ENCODE measurements at places on chromosomes 2 and 18. TPM values are rescaled to one million over a fixed set of nuclear protein-coding genes. Genes with fewer than 3 reads are reported as not detected.

The ASPRV1 gene
- total RNA-seq, result under 0.01 TPM

- DNase-seq, result peak; percentile 5
Observed at GRCh38 chr2:88199912-88200682, 30.0 kb downstream of the THNSL2 start.

DNA sequence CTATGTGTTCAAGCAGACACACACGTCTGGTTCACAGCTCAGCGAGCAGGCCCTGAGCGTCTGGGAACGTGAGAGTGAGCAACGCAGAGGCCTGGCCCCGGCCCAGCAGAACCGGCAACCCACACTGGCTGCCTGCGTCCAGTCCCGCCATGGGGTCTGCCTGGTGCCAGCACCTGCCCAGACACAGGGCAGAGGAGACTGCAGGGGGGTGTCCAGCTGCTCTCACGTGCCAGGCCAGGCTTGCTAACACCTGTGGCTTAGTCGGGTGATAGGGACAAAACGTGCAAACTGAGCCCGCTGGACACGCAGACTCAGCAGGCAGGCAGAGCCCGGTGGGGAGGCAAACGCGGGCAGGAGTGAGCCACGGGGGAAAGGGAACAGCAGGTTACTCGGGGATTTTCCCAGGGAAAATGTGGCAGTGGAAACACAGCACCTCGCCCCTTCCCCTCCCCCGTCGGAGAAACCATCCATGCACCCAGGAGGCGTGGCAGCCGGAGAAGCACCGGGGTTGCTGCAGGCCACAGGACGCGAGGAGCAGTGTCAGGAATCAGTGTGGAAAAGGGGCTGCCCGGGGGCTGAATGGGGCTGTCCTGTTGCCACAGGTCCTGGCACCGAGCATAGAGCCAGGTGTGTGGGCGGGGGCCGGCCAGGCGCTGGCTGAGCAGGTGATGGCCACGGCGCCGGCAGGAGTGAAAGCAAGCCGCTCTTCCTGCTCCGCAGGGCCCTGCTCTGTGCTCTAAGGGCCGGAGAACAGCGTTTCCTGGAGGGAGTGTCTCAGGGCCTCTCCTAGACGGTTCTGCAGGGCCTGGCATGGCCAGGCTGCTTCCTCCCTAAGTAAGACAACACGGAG is 154.7 kb downstream of the HDAC4 start:
- DNase-seq, result no peak

The CMPK2 gene
- total RNA-seq, result 0.65 TPM

GRCh38 chr2:11872247-11872947 is 126.0 kb downstream of the LPIN1 start:
- DNase-seq, result peak; percentile 93

DNA sequence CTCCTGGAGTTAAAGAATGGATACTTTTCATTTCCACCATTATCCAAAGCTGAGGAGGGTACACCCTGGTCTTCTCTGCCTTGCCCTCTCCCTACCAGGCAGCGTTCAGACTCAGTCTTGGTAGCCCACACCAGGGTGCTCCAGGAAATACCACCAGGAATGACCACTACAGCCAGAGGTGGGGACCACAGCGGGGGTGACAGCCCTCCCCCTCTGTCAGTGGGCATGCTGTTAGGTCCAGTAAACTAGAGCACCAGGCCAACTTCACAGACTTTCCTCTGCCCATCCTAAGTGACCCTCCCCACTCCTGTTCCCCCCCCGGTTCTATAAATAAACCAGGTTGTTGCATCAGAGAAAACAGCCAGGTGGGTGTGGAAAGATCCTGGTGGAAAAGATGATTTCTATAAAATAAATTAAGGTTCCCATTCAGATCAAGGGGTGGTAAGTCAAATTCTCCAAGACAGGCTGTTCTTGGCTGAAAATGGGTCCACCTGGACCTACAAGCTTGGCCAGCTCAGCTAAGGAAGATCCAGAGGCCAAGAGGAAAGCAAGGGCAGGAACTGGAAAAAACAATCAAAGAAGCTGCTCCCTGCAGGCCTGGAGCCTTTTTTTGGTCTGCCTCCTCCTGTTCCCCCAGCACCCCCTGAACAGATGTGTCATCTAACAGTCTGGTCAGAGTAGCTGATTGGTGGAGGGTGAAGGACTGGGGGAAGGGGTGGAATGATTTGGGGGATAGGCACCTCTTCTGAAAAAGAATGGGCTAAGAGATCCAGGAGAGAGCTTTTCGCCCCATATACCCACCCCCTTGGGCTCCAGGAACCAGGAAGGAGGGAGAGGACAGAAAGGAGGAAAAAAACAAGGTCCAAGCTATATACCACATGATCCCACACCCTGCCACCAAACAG is 2.3 kb downstream of the RAB11FIP5 start:
- peak; percentile 47 for DNase-seq

The KYNU gene
- total RNA-seq, result not detected

DNA sequence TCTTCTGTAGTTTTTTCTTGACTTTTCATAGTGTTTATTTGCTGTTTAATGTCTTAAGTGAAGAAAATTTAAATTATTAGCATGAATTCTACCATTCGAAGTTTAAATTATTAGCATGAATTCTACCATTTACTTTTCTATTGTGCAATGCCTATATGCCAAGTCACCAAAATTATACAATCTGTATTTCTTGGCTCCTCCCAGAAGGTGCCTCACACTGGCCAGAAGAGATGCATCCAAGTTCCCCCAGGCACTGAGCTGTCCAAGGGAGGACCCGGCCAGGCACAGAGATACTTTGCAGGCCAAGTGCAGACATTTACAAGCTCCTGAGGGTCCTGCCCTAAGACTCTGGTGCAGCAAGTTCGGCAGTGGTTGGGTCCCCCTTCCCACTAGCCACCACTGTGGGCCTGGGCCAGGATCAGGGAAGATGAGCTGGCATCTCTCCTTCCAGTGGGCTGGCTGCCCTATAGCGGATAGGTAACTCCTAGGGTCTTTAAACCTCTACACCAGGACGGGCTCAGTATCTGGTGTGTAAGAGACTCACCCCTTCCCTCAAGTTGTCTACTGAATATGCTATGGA is 31.3 kb downstream of the TMEM247 start:
- no peak for DNase-seq

GRCh38 chr2:168237741-168238140 is 9.7 kb downstream of the STK39 start:
- no peak for DNase-seq

DNA sequence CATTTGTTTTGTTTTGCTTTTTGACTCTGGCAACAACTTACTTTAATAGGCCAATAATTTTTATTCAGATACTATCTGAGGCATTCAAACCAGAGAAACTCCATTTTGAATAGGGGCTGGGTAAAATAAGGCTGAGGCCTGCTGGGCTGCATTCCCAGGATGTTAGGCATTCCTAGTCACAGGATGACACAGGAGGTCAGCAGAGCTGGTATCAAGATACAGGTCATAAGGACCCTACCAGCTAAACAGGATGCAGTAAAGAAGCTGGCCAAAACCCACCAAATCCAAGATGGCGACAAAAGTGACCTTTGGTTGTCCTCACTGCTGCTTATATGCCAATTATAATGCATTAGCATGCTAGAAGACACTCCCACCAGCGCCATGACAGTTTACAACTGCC is 102.2 kb upstream of the XPO1 start:
- no peak for DNase-seq

GRCh38 chr2:62287899-62288880 is 92.3 kb downstream of the B3GNT2 start:
- peak; percentile 63 for DNase-seq

DNA sequence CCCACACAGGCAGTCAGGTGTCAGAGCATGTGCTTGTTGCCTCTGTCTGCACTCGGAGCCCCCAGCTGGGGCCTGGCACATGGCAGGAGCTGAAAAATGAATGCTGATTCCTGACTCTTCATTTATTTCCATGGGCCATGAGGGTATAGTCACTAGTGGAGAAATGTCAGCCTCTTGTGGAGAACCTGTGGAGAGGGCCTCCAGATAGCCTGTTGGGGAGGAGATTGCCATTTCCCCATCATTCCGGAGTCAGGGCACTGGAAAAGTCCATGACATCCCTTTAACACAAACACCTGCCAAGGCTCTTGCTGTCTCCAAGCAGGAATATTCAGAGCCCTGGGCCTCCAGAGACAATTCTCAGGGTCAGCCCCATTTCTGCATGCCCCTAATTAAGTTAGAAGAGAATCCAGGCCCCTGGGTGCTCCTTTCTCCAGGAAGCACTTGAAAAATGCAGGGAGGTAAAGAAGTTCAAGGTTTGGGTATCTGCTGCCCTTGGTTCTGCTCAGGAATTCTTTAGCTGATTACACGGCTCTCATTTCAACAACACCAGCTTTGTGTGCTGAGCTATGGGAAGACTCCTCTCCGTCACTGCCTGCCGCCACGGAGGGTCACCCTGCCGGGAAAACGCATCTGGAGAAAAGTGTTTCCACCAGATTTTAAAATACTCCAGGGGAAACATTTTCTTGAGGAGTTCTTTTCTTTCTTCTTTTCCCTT is 311.3 kb downstream of the MYCN start:
- no peak for DNase-seq

- DNase-seq, result no peak
Observed at GRCh38 chr2:238903141-238903540, 55.3 kb downstream of the TWIST2 start.

The TMEM37 gene
- total RNA-seq, result 0.20 TPM

- DNase-seq, result no peak
Observed at GRCh38 chr2:226733189-226733858, 66.3 kb downstream of the IRS1 start.

DNA sequence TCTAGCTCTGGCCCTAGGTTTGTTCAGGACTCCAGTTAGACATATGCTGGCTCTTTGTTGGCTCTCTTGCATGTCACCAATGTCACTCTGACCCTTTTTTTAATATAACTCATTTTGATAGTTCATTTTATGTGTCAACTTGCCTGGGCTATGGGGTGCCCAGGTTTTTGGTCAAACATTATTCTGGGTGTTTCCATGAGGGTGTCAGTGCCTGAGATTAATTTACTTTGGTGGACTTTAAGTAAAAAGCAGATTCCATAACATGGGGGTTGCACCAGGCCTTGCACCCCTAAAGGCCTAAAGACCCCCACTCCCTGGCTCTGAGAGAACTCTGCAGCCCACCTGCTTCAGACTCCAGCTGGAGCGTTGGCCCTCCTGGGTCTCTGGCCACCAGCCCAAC is 48.1 kb upstream of the SNTG2 start:
- DNase-seq, result no peak

The RAB12 gene
- 43.4 TPM for total RNA-seq

The STARD7 gene
- 262 TPM for total RNA-seq

GRCh38 chr2:68383778-68384177 is 18.7 kb downstream of the PLEK start:
- DNase-seq, result no peak

DNA sequence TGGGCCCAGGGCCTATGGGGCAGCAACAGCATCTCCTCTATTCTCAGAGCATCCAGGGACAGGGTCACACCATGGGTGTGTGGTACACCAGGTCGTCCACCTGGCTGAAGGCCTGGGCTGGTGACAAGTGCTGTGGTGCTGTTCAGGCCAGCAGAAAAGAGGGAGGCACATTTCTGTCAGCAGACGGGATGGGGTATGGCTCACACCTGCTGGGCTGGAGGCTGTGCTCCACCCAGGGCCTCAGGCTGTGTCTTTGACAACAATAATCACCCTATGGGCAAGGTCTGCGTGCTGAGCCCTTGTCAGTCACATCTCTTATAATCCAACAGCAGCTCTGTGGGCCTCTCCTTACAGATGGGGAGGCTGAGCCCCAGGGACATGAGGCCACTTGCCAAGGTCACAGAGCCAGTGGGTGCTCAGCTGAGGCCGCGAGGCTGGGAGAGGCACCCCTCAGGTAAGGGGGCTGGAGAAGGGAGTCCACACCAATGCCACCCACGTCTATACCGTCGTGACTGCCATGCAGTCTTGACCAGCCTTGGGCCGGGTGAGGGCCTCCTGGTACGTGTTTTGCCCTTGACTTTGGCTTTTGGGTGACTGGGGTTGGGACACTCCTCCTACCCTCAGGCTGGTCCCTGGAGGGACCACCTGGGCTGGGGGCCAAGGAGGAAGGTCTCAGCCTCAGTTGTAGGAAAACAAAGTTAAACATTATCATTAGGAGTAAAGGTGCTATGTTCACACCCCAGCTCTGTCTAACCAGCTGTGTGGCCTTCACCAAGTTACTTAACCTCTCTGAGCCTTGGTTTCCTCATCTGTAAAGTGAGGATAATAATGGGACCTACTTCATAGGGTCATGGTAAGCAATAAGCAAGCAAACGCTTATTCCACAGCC is 5.6 kb upstream of the HS6ST1 start:
- no peak for DNase-seq

GRCh38 chr2:10035053-10035422 is 8.3 kb upstream of the KLF11 start:
- no peak for DNase-seq

DNA sequence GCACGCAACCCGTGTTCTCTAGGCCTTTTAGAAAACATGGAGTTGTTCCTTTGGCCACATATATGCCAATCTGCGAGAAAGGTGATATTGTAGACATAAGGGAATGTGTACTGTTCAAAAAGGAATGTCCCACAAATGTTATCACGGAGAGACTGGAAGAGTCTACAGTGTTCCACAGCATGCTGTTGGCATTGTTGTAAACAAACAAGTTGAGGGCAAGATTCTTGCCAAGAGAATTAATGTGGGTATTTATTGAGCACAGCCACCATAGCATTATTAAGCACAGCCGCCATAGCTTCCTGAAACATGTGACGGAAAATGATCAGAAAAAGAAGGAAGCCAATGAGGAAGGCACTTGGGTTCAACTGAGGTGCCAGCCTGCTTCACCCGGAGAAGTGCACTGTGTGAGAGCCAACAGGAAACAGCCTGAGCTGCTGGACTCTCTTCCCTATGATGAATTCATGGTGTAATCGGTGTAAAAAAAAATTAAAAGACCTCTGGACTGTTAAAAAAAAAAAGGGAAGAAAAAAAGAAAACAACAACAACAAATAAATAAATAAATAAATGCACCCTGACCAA is 29.0 kb upstream of the REL start:
- DNase-seq, result peak; percentile 9

GRCh38 chr18:35633761-35634160 is 52.2 kb downstream of the GALNT1 start:
- no peak for DNase-seq

The CPLX4 gene
- total RNA-seq, result not detected

- no peak for DNase-seq
Observed at GRCh38 chr18:37242091-37242490, 323.5 kb downstream of the CELF4 start.

DNA sequence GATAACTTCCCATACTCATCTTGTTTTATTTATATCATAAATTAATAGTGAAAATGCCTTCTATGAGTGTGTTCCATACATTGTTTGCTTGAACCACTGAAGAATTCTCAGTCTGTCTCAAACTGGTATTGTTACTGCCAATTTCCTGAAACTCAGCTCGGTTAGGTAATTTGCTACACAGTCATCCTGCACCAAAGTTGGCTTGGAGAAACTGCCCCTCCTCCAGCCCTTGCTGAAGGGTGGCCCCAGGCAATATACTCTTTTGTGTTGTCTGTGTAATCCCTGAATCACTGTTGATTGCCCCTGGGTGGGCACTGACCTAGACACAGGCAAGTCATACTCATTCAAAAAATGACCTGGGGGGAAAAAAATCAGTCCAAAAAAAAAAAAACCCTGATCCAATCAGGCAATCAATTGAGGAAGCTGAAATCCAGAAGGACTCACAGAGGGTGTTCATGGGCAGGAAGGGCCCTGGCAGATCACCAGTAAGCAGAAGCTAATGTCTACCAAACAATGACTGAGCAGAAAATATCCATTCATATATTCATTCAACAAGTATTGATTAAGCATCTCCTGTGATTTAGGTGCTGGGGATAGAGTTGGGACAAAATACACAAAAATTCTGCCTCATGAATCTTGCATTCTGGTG is 3.8 kb upstream of the SESTD1 start:
- DNase-seq, result peak; percentile 52

The DOK6 gene
- under 0.01 TPM for total RNA-seq

- DNase-seq, result no peak
Observed at GRCh38 chr2:191479680-191480023, 198.3 kb upstream of the NABP1 start.
